ENCODE measurements at places on chromosomes 16 and 17.

GRCh38 chr16:75266738-75267630, 15.6 kb upstream of the BCAR1 start:
- no peak for DNase-seq

DNA sequence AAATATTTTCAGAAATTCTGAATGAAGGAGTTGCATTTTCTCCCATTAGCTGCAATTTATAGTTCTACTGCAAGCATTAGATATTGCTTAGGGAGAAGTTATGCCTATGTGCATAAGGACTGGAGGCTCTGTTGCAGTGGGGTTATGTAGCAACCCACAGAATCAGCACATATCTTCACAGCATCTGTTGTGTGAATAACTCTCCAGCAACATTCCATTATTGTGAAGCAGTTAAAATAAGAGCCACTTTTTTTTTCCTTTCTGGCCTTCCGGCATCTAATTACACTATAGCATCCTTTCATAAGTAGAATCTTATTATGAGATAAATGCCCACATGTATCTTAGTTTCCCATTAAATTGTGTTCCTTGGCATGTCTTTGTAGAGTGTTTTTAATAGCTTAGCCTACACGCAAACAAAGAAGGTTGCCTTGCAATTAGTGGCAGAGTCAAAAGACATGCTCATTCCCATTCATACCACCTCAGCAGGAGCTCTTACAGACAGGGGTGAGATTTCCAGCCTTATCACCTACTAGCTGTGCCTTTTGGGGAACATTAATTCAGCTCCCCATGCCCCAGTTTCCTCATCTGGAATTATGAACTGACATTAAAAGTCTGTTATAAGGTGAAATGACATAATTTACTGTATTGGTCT, 596.0 kb upstream of the GOT2 start:
- no peak for DNase-seq

- no peak for DNase-seq
Observed at GRCh38 chr17:27438348-27438998, 17.8 kb upstream of the KSR1 start.

- DNase-seq, result no peak
Observed at GRCh38 chr16:29993903-29994599, 1.4 kb downstream of the HIRIP3 start.

- no peak for DNase-seq
Observed at GRCh38 chr16:17829811-17830210, 359.1 kb upstream of the XYLT1 start.

DNA sequence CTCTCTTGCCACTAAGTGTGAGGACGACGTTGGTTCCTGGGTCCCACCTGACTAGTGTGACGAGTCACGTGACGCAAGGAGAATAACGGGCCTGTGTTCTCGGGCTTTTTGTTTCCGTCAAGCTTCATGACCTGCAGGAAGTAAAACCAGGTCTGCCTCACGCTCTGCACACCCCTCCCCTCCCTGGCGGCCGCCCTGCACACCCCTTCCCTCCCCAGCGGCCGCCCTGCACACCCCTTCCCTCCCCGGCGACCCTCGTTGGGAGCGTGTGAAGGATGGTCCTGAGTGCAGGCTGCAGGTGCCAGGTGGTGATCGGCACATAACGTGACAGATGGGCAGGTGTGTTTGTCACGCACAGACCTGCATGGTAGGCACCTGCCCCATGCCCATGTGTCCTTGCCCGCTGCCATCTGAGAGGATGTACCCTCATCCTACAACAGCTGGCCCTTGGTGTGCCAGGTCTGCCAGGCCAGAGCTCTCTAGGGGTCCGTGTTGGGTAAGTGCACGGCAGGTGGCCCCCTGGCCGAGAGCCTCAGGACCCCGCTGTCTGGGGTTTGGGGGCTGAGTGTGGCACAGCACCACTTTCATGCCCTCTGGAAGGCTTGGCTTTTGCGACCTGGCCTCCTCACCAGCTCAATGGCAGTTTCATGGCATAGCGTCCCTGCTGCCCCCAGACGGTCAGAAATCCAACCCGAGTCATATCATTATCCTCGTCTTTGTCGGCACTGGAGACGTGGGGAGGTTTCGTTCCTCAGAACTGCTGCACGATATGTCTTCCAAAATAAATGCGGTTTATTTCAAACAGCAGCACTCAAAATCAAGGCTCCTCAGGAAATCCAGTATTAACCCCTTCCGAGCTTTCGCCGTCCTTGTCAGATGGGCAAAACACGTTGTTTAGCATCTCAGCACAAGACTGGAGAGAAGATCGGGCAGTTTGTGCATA, 191.8 kb upstream of the CHMP6 start:
- DNase-seq, result no peak

GRCh38 chr17:19384723-19385391, 2.1 kb downstream of the MFAP4 start:
- DNase-seq, result no peak

GRCh38 chr17:39687101-39687545, 734 bp downstream of the PGAP3 start:
- no peak for DNase-seq

GRCh38 chr16:2874912-2875362, 8.1 kb upstream of the FLYWCH2 start:
- DNase-seq, result peak; percentile 75

DNA sequence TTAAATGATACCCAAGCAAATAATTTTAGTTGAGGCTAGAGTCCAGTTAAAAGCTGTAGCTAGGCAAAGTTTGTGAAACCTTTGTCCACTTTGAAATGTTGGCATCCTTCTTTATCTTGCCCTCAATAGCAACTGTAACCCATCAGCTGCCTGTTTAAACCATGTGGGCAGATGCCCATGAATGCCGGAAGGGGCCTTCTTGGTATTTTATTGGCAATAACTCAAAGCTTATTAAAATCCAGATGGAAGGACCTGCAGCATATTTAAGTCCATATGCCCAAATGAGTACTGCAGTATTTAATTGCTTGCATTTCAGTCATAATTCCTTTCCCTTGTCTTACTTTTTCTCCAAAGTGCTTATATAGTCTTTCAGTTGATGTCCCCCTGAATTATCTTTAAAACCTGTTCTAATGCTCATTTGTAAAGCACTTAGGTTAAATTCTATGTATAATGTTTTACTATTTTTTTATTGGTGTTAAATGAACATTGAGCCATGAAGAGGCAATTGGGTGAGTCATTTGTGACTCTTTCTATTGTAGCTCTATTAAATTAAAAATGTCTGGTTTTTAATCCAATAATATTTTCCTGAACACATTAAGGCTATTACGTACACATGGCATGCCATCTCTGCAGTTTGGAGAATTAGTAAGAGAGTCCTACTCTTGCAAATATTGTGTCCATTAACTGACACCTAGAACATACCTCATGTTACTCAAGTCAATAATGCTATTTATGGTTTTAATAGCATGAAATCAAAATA, 225.3 kb downstream of the KCNJ2 start:
- no peak for DNase-seq

DNA sequence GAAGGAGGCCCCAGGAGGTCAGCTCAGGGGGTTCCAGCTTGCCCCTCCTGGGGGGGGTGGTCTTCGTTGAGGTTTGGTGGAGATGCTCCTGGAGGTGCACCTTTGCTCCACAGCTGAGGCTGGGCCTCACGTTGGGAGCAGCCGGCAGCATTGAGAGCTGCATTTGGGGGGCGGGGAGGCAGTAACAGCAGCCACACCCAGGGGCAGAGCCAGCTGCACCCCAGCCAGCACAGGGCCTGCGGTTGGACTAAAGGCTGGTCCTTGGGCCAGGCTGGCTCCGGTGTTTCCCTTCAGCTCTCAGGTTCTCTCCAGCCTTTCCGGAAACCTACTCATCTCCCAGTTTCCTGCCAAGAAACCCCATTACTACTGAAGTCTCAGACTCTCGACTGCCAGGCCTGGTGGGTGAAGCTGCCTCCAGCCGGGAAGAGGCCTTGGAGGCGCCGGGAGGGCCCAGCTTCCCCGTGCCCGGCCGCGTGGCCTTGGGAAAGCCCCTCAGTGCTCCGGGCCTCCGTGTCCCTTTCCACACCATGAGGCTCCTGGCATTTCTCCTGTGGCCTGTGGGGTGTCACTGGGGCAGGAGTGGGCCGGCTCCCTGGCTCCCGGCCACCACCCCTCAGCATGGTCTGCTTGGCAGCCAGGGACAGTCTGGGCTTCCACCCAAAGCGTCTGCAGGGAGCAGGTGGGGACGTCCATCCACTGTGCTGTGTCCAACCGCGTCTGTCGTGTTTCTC, 14.0 kb upstream of the BAIAP2 start:
- DNase-seq, result no peak

GRCh38 chr17:77704048-77704815, 254.3 kb upstream of the TNRC6C start:
- no peak for DNase-seq

DNA sequence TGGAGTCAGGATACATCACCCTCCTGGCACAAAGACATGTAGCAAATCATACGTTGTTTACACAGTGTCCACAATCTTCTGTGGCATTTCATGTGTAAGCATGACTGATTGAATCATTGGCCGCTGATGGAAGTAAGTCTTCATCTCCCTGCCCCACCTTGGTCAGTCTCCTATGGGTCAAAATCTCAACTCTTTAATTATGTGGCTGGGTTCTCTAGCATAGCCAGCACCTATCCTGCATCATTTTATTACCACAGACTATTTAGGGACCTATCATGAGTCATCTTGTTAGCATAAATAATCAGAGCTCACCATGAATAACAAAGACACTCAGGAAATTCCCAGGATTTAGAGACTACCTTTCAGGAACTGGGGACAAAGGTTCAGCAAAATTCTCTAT, 15.9 kb downstream of the TANC2 start:
- DNase-seq, result no peak

DNA sequence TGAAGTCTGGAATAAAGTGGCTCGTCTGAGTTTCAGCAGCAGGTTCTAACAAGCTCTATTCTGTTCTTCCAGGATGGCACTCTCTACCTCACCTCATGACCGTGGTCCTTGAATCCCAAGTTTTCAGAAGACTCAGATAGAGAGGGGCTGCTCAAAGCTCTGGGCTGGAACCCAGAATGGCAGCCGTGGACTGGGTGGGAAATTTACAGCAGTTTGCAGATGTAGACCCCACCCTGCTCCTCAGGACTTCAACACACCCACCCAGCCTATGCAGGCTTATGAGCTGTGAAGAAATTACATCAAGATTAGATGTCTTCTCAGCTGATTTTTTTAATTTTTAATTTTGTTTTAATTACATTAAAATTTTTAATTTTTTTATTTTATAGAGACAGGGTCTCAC, 59.4 kb downstream of the METRNL start:
- DNase-seq, result no peak

- DNase-seq, result no peak
Observed at GRCh38 chr16:81879625-81880024, 100.5 kb downstream of the PLCG2 start.

GRCh38 chr17:7897090-7897489, 8.5 kb downstream of the CHD3 start:
- DNase-seq, result no peak

DNA sequence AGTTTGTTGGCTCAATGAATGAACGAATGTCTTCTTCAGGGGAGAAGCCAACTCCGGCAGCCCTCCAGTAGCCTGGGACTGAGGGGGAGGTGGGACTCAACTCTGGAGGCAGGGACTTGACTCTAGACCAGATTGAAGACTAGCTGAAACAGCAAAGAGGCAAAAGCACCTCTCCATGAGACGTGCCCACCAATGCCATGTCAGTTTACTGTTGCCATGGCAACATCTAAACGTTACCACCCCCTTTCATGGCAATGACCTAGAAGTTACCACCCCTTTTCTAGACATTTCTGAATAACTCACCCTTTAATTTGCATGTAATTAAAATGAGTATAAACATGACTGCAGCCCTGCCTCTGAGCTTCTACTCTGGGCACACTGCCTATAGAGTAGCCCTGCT, 91.8 kb downstream of the ASIC2 start:
- no peak for DNase-seq

- DNase-seq, result no peak
Observed at GRCh38 chr16:29873319-29873718, 10.3 kb upstream of the CDIPT start.

Data from NT2/D1 (cell line).